ENCODE measurements at places on chromosomes 12 and 14.
A peak's percentile ranks its signal among the peaks of the same experiment; 100 is the strongest.

DNA sequence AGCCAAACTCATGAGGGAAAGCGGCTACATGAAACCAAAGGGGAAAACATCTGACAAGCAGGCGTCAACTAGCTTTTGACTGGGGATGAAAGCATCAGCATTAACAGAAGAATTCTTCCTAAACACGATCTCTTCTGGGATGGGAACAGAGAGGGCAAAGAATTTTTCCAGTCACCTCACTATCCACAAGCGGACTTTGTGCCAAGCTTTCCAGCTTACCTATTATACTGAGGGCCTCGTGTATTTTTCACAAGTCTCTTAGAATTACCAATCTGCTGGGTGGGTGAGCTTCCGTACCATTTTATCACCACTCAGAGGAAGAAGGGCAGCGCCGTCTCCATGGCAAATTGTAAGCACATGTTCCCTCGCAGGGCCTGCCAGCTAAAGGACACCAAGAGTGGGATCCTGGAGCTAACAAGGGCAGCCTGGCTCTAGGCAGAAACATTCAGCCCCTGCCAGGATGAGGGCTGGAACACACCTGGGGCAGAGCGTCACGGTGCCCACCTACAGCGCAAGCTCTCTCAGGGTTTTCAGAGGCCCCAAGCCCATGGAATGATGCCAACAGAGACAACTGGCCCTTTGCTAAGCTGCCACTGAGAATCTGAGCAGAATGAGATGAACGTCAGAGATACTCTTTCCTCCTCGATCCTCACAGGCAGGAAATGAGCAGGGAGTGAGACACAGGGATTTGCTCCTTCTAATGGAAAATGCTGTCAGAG lies 74.6 kb downstream of the CHGA start:
- DNase-seq: no peak

DNA sequence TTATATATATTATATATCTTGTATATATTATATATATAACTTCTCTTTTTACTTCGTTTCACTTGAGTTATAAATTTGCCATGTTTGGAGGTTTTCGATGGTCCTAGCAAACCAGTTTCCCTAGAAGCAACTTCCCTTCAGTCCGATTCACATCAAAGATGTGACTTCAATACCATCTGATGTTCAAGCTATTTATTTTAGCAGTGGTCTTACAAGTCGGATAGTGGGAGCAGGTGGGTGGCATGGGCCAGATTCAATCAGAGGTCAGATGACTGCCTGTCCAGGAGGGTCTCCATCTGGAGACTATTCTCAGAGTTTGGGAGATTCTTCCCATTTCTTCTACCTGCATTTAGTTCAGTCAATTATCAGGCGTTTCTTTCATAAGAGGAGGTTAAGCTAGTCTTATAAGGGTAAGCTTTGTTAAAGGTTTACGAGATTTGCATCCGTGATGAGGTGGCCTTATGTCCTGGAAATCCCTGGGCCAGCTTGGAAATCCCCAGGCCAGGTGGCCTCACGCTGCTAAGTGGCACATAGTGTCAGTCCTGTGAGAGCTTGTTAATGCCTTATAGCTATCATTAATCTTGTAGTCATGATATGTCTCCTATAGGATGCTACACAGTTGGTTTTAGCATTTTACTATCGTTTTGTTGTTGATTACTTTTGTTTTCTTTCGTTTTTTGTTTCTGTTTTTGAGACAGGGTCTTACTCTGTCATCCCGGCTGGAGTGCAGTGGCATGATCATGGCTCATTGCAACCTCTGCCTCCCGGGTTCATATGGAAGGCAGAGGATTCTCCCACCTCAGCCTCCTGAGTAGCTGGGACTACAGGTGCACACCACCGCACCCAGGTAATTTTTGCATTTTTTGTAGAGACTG lies 145.8 kb downstream of the BICD1 start:
- DNase-seq: no peak

DNA sequence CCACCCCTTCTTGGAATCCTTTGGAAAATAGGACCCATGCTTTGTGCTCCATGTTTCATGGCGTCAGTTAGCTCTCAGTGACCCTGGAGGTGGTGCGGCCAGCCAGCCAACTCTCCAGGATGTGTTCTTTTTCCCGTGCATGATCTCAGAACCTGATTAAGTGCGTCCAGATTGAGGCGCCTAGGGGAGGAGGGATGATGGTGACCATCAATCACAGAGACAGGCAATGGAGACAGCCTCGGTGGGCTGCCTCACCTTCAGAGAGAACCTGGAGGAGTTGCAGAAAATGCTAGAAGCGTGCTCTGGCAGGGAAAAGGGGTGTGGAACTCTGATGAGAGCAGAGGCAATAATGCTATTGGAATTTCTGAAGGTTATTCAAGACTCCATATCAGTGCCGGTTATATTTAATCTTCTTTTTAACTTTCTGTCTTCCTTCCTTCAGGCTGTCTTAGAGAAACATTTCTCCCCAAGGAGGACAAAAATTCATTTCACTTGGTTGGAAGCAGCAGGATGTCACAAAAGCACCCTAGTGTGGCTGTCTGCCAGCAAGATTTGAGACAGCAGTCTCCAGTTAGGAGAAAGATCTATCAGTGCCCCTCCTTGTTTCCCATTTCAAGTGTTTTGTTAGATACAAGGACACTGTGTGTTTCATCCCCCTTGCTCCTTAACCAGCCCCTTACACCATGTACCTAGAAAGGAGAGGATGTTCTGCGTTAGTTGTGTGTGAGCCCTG lies 53.3 kb upstream of the IGF1 start:
- DNase-seq: no peak

GRCh38 chr12:41942354-41942753 lies 202.3 kb downstream of the GXYLT1 start:
- DNase-seq: no peak

GRCh38 chr14:68932686-68933085 lies 46.4 kb downstream of the ACTN1 start:
- no peak for DNase-seq

GRCh38 chr12:79016181-79016580 lies 151.6 kb downstream of the SYT1 start:
- DNase-seq: no peak

- DNase-seq: no peak
These were observed 17.9 kb upstream of the DHRS7 start for GRCh38 chr14:60183138-60183537.

- no peak for DNase-seq
These were observed 46.0 kb upstream of the CHST11 start for GRCh38 chr12:104410786-104411185.

DNA sequence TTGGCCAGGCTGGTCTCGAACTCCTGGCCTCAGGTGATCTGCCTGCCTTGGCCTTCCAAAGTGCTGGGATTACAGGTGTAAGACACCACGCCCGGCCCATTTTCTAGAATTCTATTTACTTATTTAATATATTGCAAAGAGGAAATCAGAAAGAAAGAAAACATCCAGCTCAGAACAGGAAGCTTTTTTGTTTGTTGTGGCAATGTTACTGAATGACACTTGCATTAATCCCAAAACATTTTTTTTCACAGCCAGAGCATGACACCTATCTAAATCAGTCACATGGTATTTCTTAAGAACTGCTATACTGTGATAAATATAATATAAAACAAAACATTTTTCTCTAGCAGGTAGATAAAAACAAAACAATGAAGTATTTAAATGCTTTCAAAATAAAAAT lies 12.6 kb downstream of the CFL2 start:
- DNase-seq: no peak

GRCh38 chr12:122880155-122880667 lies 15.7 kb downstream of the VPS37B start:
- no peak for DNase-seq

DNA sequence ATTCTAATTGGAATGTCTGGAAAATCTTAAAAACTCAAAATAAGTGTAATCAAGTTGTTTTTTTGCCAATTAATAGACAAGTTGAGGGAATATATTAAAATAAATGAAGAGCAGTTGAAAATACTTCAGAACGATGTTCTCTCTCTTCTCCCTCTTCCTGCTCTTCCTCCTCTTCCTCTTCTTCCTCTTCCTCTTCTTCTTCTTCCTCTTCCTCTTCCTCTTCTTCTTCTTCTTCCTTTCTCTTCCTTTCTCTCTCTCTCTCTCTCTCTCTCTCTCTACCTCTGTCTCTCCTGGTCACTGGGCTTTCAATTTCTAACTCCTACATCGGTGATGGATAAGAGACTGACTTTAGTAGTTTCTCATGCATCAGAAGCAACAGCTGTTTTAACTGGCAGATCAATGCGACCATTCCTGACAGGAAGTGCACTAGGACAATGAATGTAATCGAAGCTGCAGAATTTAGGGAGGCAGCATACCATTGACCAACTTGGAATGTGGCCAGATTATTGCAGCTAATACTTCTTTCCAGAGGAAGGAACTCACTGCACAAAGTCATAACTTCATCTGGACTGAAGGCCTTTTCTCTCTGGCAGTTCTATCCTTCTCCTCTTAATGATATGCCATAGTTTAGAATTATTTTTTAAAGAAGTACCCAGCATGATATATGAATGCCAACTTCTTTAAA lies 13.8 kb upstream of the TMTC2 start:
- DNase-seq: no peak

- no peak for DNase-seq
These were observed 590.5 kb upstream of the LRFN5 start for GRCh38 chr14:41016213-41016612.

DNA sequence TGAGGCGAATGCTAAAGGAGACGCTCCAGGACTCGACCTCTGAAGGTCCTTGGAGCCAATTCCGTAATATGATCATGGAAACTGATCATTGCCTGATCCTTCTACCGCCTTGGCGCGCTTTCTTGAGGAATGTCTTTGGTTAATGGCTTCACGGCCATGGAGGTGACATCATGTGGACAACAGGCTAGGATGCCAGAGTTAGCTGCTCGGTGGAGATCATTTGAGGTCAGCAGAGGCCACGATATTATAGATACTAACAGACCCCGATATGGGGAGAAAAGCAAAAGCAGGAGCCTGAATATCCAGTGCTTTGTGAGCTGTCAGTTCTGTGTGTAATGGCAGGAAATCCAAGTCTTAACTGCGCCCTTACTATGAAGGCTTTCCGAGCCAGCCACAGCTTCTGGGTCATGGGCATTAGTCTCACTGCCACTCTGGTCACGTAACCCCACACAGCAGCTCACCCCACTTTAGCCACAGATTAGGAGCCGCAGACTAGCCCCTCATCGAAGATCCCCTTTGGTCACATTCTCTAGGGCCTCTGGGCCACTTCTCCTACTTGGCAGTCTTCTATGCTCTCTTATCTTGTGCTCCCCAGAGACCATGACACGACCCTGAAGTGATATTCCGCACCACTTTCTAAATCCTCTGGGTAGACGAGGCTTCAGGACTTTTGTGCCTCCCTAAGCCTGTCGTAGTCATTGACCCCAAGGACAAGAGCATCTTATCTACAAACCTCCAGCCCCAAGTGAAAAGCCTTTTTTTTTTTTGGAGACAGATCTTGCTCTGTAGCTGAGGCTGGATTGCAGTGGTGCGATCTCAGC lies 724 bp upstream of the CS start:
- no peak for DNase-seq

DNA sequence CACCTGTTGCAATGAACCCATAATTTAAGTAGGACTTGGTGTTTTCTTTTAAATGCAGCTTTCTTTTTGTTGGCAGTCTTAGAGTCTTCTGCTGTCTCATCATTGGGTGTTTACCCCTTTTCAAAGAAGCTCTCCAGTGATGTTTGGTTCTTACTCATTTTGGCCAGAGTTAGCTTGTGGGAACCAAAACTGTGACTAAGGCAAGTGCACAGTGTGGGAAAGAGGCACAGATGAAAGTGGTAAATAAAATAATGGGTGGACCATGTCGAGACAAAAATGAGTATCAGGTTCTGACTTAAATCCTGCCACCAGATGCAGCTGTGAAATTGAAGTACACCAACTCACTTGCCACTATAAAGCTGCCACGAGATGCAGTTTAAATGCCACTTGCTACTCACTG lies 615.4 kb upstream of the MIS18BP1 start:
- no peak for DNase-seq

DNA sequence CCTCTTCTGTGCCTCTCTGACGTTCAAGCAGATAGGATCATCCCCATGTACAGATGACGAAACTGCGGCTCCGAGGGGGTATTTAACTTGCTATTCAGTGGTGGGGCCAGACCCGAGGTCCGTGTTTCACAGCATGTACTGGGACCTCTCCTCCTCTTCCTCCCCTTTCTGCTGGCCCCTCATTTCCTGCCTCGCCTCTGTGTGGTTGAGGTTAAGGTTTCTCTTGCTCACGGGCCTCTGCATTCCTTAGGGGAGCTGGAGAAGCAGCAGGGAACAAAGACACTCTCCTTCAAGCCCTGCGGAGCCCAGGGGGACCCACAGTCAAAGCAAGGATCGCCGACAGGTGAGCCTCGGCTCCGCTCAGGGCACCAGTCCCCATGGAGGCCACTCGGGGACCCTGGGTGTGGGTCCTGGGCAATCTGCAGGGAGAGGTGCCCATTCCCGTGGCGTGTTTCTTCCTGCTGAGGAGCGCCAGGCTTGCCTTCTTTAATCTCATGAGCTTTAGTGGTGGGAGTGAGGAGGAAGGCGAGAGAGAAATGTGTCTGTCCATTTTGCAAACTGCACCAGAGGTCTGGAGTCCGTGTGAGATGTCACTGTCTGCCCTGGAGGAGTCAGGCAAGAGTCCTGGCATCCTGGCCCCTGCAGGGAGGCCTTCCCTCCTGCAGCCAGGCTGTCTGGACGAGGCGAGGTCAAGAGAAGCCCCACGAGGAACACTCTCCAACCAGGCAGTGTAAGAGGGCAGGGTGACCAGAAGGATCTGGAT lies 45.0 kb downstream of the SLC6A12 start:
- peak; percentile 46 for DNase-seq

DNA sequence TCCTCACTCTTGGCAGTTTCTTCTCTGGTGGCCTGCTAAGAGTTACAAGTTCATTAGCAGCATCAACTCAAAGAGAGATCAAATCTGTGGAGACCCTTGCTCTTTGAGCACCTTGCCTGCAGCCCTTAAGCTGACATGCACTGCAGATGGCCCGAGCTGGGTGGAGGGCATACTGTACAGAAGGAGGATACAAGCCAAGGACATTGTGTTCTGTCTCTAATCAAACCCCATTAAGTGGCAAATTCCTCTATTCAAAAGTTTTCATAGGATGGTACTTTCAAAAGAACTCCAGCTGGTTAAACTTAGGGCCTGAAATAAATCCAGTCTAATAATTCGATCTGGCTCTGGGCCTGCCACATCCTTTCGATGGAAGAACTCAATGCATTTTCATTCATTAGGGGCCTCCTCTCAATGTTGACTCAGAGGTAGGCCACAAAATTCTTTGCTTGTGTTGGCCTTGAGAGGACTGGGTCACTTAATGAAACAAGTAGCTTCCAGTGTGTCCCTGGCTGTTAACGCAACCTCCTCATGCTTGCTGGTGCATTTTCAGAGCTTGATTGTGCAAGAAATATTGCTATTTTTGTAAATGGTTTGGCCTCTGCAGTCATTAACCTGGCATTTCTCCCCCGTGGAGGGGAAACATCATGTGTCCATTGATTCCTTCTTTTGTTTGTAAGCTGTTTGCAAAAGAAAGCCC lies 318.2 kb downstream of the NUAK1 start:
- no peak for DNase-seq

DNA sequence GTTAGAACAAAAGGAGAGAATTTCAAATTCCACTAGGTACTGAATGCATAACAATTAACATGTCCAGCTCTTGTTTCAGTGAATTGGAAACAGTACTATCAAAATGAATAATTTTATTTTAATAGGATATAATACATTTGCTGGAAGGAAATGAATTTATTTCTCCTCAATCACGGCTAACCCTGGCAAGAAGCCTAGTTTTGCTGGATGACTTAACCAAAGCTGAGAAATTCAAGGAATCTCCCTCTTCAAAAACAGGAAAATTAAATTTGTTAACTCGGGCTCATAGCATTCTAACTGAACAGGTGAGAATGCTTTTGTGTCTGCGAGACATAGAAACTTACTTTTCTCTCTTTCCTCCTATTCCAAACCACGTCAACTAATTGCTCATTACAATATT lies 163.5 kb upstream of the NEDD1 start:
- no peak for DNase-seq
